ENCODE measurements at places on chromosomes 7 and 10.

- peak; percentile 79 for DNase-seq
Measured at GRCh38 chr10:119205894-119206602, 1.3 kb upstream of the GRK5 start.

GRCh38 chr7:15555381-15555859 is 6.4 kb downstream of the AGMO start:
- DNase-seq, result no peak

DNA sequence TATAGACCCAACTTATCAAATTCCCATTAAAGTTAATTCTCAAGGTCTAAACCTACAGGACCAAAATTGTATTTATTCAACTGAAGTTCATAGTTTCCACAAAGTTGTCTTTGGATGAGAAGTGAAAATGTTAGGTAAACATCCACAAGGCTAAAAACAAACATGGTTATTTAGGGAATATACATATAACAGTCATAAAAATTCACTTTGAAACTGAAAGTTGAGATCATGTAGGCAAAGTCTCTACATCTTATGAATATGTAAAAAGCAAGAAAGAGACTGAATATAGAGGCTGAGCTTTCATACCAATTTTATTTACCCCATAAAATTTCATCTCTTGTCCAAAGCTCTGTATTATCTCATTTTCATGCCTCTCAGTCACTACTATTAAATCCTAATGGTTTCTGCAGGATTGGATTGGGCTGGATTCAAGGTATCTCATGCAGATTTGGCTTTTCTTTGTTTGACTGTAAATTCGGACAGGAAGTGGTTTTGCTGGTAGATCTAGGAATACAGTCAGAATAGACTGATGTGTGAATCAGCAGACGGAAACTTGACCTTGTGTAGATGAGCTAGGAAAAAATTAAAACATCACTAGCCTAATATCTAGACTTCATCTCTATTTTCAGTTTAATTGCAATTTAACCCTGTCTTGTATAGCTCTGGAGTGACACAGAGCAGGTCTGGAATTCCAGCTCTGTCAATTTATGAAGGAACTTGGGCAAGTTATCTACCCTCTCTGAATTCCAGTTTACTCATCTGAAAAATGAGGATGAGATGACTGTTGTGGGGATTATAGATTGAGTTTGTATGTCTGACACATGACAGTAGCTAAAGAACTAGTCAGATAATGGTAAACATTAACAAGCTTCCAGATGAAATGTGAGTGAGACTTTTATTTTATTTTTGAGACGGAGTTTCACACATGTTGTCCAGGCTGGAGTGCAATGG is 27.3 kb upstream of the SKAP2 start:
- DNase-seq, result no peak

GRCh38 chr7:86942995-86943394 is 116.5 kb downstream of the ELAPOR2 start:
- DNase-seq, result no peak

DNA sequence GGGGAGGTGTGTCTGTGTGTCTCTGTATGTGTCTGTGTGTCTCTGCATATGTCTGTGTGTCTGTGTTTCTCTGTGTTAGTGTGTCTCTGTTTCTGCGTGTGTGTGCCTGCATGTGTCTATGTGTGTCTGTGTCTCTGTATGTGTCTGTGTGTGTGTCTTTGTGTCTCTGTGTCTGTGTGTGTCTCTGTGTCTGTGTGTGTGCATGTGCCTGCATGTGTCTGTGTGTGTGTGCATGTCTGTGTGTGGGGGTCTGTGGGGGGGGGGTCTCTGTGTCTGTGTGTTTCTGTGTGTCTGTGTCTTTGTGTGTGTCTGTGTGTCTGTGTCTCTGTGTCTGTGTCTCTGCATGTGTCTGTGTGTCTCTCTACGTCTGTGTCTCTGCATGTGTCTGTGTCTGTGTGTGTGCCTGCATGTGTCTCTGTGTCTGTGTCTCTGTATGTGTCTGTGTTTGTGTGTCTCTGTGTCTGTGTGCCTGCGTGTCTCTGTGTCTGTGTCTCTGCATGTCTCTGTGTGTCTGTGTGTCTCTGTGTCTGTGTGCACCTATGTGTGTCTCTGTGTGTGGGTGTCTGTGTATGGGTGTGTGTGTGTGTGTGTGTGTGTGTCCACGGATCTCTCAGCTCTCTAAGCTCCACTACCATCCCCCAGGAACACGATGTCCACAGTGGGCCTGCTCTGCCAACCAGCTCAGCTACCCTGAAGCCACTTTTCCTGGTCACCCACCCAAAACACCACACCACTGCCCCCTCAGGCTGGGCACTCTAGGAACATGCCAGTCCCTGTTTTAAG is 41.7 kb downstream of the RASGEF1A start:
- no peak for DNase-seq

DNA sequence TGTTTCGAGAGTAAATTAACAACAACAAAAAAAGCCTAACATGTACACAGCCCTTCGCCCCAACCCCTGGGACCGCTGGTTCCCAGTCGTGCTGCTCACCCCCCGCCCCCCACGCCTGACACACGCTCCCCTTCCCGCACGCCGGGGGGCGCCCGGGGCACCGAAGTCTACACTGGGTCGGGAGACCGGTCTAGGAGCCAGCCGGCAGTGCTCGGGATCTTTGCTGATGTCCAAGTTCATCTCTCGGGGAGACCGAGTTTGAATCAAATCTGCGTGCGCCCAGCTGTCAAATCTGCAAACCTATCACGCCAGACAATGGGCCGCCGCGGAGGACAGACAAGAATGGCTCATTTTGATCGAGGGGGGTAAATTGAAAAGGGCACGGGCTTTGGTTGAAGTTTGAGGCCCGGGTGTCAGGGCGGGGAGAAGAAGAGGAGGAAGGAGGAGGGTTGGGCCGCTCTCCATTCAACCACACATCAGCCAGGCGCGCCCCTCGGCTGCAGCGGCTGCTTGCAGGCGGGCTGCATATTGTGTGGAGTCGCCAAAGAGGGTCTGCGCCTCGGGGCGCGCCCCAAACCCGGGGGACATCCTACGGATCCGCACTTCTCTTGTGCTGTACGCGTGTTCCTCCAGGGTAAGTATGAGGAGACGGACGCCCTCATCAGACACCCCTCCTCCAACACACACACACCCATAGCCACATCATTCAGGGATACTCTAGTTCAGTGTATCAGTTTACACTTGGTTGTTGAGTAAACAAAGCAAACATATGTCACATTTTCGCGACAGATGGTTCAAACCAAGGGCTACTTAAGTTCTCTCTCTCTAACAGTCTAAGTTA is 1.3 kb upstream of the GFRA1 start:
- DNase-seq, result no peak

DNA sequence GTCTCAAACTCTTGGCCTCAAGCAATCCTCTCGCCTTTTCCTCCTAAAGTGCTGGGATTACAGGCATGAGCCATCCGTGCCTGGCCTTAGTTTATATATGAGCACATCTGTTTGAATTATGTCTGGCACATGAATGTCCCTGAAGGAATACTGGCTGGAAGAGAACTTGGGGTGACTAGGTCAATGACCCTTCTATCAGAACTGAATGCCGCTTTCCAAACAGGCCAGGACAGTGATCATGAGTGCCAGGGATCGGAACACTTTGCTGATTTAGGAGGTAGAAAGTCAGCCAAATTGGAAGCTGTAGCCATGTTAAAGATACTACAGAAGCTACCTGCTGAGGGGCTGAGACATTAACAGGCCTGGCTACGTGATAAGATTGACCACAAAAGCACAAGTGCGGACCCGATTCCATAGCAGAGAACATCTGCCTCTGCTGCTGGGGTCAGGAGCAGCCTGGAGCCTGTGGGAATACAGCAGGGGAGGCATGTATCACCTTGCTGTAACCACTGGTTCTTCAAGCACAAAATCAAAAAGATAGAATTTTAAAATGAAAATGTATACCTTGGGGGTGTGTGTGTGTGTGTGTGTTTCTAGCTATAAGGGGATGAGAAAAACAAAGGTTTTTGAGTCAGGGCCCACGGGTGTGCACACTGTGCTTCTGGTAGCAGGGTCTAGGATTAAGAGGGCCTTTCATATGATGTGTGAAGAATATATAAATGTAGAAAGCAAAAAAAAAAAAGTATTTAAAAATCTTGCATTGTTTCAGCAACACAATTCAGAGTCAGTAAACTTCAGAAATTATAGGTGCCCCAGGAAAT is 293.7 kb downstream of the BBS9 start:
- no peak for DNase-seq

DNA sequence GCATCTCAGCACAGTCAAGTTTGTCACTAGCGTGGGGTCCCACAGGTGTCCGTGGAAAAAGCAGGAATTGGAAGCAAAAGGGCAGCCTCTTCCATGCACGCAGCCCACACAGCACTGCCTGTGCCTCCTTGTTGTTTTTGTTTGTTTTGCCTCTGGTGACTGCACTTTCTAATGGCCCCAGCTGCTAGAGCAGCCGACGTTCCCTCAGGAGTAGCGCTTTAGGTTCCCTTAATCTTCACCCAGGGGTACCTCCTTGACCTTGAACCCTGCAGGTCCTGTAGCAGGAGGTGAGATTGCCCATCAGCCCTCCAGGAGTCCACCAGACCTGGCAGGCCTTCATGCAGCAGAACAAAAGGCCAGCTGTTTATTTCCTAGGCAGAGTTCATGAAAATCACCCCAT is 210.1 kb downstream of the CACNB2 start:
- DNase-seq, result no peak

GRCh38 chr10:110460111-110460809 is 37.4 kb upstream of the DUSP5 start:
- no peak for DNase-seq

- no peak for DNase-seq
Measured at GRCh38 chr7:2725178-2726105, 37.4 kb downstream of the AMZ1 start.

DNA sequence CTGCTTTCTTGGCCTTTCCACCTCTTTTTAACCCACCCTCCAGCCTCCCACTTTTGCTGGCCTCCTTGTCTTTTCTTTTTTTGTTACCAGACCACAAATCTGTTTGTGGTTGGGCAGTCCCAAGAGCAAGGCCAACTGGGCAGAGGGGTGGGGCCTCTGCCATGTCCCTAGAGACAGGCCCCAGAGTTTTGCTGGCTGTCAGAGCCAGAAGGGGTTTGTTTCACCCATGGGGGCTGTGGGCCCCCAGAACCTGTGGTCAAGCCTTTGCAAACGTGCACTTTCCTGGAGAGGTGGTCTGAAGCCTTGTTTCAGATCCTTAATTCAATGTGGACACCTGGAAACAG is 10.3 kb downstream of the ZMIZ1 start:
- peak; percentile 66 for DNase-seq

Measured in MV-4-11 (cell line).